Head of caudate nucleus (tissue), 42 donors: ENCODE measurements at places on chromosomes 3 and 15.

DNA sequence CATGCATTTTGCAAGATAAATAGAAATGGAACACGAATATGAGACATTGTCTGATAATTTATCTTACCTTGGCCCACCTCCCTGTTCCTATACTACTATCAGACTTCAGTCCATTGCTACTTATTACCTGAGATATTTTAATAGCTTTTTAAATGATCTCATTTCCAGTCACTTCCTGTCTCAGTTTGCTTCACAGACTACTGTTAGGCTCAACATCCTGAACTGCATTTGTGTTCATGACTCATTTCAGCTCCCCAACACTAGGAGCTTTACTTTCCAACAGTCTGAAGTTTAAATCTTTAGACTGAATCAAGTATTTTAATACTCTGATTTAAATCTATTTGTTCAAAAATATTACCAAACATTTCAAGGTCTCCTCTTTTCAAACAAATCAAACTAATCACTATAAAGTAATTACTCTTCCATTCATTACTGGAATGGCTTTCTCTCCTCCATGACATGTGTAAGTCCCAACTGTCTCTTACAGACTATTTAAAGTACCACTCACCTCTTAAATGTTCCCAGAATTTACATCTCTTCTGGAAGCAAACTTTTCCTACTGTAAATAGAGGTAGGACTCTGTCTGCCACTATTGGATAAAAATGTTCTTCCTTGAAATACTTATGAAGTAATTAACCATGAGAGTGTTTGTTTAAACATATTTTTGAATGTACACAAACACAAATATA, 1277.6 kb downstream of the ZPLD1 start:
- DNase-seq, result no peak

DNA sequence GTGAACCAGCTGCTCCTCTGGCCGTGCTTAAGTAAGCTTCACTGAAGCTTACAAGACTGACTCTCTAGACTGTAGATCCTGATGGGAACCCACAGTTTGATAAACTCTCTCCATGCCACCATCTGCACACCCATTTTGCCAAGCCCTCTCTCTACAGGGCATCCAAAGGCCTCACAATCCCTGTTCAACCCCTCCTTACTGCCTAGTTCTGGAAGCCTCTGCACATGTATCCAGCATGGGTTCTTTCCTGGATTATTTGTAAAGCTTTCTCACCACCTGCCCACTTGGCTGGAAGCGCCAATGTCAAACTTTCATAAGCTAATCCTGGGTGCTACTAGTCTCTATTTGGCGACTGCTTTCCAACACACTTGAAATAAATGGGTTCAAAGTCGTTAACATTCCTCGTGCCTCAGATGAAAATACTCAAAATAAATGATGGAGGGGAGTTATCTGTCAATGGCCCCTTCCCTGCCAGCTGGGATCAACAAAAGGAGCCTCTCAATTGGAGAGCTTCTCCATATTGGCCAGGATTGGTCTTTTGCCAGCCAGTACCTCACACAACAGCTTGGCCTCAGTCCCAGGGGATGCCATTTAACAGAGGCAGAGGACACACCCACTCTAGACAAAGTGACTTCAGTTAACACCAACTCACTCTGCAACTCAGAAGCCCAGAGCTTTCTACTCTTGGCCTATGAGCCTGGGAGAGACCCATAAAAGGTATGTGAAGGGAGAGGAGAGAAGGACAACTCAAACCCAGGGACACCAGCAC, 48.1 kb downstream of the SH3BP5 start:
- DNase-seq, result no peak

GRCh38 chr3:153055779-153056178, 106.2 kb upstream of the RAP2B start:
- DNase-seq, result no peak

GRCh38 chr3:196948442-196949284, 6.3 kb upstream of the NCBP2 start:
- DNase-seq, result no peak

DNA sequence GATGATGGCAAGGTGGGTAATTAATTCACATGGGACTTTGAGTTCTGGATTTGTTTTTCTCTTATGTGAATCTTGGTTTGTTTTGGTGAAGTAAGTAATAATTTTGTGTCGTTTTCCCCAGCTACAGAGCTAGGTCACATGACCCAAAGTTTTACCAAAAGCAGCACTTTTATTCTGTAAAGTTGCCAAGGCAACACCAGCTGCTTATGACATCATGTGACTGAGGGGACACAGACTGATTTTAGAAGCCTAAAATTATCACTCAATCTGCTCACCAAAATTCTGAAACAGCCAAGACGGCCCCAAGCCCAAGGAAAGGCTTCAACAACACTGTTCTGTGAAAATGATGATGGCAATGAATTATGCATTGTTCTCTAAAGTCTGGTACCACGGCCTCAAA, 63.9 kb downstream of the MEX3B start:
- no peak for DNase-seq

DNA sequence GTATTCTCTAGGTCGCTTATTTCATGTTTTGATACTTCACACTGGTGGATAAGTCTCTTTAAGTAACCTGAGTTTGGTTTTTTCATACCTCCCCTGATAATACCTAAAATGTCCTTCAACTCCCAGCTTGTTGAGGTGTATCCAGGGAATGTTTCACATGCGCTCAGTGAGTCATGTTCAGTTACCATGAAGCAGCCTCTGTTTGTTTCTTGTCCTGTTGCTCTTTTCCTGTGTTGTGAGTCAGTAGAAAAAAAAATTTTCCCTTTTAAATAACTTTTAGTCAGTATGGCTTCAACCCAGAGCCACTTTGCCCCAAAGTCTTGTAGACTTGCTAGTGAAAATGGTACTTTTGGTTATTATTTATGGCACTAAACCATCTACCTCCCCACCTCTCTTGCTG, 278.4 kb upstream of the ZPLD1 start:
- no peak for DNase-seq

GRCh38 chr3:40463579-40463978, 6.4 kb downstream of the RPL14 start:
- DNase-seq, result no peak

- peak; percentile 65 for DNase-seq
Observed at GRCh38 chr3:72836923-72837322, 11.3 kb downstream of the SHQ1 start.

- no peak for DNase-seq
Observed at GRCh38 chr3:36666166-36666565, 98.2 kb downstream of the DCLK3 start.

DNA sequence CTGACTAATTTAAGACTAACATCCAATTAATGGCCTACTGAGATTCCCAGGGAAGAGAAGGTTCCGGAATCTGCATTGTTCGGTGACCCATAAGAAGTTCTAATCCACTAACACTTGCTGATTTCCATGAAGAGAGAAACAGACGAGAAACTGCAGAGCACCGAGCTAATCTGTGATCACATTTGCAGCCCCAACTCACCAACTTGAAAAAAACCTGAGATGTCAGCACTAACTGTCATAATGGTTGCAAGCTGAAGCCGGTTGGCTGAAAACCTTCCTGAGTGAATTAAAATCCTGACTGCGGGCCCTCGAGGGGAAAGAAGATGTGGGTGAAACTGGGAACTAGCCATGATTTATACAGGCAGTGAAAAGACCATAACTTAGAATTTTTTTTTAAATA, 204.8 kb upstream of the IGF1R start:
- no peak for DNase-seq

DNA sequence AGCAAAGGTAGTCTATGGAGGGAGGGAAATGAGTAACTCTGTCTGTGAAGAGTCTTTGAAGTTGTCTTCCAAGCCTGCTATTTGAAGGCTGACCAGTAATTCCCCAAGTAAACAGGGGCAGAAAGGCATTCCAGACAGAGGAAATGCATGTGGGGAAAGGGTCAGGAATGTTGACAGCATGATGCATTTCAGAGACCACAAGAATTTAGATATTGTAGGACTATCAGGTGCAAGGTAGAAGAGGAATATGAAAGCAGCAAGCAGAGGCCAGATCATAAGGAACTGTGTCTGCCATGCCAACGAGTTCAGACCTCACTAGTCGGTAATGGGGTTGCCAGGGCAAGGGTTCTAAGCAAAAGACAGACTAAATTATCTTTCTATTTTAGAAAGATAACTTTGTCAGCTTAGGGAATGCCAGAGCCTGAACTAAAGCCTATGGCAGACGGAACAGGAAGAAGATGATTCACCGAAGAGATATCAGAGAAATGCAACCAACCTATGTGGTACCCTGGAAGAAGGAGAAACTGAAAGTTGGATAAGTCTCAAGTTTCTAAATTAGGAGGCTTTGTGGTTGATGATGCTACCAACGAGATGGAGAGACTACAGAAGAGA, 327.0 kb upstream of the RORA start:
- DNase-seq, result no peak

- DNase-seq, result no peak
Observed at GRCh38 chr3:187961366-187961765, 192.6 kb upstream of the LPP start.

DNA sequence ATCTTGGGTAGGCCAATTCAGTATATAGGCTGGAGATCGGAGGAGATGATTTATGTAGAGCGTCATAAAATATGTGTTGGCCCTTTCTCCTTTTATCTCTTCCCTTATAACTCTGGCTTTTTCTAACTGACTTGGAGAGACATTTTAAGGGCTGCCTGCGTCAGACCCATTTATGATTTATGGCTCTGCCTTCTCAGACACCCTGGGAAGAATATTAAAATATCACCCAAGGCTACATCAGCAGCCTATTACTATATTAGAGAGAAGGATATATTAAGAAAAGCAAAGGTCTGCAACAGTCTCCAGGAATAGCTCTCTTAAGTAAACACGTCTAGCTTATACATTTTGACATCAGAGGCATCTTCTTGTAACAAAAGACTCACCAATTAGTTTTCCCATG, 179.4 kb downstream of the SV2B start:
- no peak for DNase-seq

DNA sequence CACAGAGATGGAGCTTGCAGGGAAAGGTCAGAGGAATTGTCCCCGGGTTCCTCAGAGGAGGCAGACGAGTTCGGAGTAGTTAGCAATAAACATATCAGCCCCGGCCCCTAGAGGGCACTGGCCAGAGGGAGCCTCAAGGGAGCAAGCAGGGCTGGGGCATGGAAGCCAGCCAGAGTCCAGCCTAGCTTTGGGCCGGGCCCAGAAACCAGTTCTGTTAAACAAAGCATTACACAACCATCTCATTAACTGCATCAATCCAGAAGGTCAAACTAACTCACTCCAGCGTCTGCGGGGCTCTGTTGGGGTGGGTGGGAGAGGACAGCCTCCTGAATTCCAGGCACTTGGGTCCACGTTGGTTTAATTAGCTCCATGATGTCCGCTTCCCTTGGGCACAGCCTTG, 41.0 kb upstream of the IREB2 start:
- DNase-seq, result peak; percentile 30

- no peak for DNase-seq
Observed at GRCh38 chr3:45551214-45552010, 43.1 kb upstream of the LIMD1 start.

DNA sequence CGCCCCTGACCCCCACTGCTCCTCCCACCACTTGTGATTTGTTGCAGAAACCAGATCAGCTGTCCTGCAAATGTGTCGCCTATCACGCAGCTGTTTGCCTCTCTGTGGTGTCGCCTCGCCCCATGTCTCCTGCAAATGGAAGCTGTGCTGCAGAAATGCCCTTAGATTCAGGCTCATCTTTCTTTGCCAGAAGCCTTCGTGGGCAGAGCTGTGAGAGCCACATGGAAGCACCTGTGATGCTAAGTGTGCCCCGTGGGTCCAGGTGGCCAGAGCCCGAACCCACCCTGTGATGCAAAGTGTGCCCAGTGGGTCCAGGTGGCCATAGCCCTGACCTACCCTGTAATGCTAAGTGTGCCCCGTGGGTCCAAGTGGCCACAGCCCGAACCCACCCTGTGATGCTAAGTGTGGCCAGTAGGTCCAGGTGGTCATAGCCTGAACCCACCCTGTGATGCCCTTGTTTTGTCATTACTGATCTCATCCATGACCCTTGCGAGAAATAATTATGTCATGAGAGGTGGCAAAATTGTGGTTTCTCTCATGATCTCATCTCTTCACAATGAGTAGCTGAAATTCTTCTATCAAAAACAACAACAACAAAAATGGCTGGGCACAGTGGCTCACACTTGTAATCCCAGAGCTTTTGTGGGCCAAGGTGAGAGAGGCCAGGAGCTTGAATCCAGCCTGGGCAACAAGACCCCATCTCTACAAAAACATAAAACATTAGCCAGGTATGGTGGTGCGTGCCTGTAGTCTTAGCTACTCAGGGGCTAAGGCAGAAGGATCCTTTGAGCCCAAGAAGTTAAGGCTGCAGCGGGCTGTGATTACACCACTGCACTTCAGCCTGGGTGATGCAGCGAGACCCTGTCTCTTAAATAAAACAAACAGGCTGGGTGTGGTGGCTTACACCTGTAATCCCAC, 187.4 kb downstream of the GOLGA6L6 start:
- DNase-seq, result peak; percentile 39

DNA sequence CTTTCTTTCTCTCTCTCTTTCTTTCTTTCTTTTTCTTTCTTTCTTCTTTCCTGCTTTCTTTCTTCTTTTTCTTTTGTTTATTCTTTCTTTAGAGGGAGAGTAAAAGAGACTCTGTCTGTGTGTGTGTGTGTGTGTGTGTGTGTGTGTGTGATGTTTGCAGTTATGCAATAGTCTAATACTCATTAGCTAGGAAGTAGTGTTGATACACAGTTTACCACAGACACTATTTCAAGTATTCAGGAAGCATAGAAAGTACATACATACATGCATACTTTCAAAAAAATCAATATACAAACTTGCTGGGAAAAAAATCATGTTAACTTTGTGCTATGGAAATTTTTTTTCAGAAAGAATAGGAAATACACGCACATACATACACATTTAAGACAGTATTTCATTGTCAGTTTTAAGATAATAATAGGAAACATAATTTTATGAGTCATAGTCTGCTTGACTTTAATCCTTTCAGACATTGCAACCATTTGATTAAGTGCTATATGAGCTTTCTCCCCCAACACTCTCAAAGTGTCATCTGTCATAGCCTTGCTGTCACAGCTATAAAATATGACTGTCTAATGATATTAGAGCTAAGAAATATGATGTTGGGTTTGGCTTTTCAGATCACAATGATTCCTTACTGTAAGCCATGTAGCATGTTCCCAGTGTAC, 74.9 kb upstream of the EPHA3 start:
- no peak for DNase-seq

DNA sequence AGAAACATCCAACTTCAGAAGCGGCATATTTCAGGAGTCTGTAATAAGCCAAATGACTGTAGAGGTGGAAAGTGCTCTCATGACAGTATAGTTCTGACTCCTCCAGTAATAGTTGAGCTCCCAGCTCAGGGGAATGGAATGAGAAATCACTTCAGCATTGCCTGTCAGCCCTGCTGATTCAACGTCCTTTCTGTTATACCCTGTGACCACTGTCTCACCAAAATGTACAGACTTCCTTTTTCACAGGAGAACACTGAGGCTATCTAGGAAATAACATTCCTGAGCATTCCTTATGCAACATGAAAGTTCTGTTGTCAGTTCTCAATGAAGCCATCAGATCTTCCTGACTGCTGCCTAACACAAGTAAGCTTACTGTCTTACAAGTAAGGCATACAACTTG, 284.5 kb upstream of the MME start:
- no peak for DNase-seq
